ELR (cell line): ENCODE measurements at places on chromosomes 11 and 22.

DNA sequence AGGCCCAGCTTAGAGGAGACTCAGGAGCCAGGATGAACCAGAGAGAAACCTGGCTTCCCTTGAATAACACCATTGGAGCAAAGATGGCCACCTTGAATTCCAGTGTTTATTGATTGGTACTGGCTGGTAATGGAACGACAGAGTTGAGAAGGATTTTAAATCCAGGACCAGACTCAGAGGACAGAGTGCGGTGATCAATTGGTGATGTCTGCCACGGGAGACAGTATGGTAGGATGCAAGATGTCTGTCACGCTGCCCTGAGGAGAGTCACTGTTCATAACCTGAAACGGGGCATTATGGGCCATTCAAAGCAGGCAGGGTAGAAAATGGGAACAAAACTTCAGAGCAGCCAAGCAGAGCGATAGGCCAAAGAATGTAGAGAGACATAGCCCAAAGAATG, 55.4 kb upstream of the ISX start:
- no peak for DNase-seq

- peak; percentile 93 for DNase-seq
Measured at GRCh38 chr11:64181506-64182411, 4.2 kb upstream of the STIP1 start.

DNA sequence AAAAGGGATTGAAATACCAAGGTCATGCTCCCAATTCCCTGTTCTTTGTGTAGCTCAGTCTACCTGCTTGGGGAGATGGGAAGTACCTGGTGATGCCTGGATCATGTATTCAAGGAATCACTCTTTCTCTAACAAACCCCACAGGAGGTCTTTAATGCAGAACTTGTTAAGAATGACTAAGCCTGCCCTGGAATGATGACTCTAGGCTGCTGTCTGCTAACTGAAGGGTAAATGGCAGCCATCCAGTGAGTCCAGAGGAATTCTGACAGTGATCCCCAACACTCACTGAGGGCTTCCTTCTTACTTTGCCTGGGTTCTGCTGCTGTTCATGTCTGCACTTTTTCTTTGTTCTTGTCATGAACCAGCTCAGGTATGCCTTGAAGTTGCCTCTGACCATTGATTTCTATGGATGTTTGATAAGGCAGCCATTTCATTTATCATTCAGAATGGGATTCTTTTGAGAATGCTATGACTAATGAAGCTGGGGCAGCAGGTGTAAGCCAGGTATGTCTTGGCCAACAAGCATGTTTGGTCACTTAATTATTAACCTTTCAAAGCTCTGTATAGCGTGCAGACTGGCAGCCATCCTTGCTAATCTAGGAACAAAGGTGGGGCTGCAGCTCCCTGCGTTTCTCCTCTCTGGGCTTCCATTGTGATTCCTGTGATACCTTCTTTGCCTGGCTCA, 11.4 kb downstream of the PRSS23 start:
- DNase-seq: peak; percentile 85

GRCh38 chr11:128570632-128571031, 16.7 kb downstream of the ETS1 start:
- no peak for DNase-seq

- DNase-seq: no peak
Measured at GRCh38 chr11:121763526-121763925, 310.8 kb upstream of the SORL1-AS1 start.

DNA sequence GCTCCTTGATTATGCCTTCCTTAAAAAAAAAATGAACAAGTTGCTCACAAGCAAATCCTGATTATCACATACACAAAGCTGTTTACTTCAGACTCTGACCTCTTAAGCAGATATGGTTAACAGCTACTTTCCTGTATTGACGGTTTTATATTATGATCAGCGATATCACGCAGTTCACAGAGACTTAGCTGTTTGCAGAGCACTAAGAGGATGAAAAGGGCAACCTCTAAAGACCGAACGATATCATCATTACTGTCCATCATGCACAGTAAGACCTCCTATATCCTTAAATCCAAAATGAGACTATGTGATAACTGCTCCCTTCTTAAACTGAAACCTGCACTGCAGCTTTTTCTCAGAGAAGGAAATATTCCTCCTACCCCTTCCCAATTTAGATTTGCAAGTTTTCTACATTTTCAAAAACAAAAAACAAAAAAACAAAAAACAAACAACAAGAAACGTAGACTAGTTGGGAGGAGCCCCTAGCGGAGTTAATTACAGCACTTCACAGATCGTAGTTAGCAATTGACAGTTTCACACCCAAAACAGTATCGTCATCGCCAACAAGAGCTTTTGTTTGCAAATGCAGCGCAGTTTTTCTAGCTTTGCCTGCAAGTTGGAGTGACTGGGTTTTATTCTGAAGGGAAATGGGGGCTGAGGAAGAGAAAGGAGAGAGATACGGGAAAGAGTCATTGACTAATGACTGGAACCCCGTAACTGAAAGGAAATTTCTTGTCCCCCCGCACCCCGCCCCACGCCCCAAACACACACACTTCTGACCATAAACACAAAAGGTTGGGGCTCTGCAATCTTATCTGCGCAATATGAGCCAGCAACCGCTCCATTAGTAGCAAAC, 1.2 kb downstream of the DDX6 start:
- peak; percentile 36 for DNase-seq

DNA sequence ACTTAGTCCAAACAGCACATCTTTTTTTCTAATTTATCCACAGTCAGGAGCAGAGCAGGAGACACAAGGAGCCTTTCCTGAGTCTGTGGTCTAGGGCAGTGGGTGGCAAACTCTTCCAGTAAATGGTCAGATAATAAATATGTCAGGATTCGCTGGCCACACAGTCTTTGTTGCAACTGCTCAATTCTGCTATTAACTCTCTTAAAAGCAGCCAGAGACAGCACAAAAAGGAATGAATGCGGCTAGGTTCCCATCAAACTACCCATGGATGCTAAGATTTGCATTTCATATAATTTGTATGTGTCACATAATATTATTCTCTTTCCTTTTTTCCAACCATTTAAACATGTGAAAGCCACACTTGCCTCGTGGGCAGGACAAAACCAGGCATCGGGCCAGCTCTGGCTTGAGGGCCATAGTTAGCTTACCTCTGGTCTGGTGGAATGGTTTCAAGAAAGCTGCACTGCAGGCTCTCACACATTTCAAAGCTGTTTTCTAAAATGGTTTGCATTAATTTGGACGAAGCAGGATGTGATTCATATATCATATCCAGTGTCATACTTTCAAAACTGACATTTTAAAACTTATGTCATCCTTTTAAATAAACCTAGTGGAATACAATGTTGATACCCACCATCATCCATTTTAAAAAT, 64.7 kb upstream of the CD5 start:
- peak; percentile 20 for DNase-seq

GRCh38 chr11:116558504-116559211, 214.1 kb downstream of the BUD13 start:
- DNase-seq: peak; percentile 91

GRCh38 chr11:122563761-122564160, 91.8 kb upstream of the UBASH3B start:
- DNase-seq: no peak

GRCh38 chr11:35518766-35519165, 6.7 kb downstream of the PAMR1 start:
- DNase-seq: no peak

- peak; percentile 86 for DNase-seq
Measured at GRCh38 chr11:128759597-128759996, 65.7 kb downstream of the FLI1 start.

DNA sequence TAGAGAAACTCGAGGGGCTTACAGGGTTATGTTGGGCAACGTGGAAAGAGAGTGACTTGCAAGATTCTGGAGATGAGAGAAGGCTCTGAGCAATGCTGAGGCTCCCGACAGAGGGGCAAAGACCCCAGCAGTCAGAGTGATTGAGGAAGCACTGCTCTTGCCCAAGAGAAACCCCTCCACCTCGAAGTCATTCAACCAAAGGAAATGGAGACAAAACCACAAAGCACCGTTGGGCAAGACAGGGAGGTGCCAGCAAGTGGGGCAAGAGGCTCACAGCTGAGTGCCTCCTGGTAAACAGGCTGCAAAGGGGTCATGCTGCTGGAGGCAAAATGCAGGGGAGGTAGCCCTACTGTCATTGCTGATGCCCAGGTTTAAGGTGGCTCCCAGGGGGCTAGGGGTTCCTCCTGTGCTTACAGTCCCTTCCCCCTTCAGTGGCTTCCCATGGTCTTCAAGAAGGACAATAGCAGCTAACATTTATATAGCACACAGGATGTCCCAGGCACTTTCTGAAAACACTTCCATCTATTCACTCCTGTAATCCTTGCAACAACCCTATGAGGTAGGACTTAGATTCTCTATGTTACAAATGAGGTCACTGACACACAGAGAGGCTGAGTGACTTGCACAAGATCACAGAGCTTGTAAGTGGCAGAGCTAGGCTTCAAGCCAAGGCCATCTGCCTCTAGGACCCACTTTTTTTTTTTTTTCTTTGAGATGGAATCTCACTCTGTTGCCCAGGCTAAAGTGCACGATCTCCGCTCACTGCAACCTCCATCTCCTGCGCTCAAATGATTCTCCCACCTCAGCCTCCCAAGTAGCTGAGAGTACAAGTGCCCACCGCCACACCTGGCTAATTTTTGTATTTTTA, 18.1 kb upstream of the MYH9 start:
- peak; percentile 46 for DNase-seq

- peak; percentile 44 for DNase-seq
Measured at GRCh38 chr22:45686004-45686403, 14.4 kb downstream of the ATXN10 start.

DNA sequence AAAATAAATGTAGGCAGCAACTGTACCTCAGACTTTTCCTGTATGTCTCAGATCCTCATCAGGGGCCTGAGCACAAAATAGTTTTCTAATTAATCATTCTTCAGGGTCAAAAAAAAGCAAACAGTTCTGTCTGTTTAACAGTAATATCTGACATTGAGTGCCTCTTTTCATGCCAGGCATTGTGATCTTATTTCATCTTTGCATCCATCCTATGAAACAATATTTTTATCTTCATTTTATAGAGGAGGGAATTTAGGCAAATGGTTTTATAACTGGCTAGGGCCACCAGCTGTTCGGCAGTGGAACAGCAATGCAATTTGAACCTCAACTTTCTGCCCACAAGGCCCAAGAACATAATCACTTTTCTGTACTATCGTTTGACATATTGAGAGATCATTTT, 145.6 kb downstream of the WNT7B start:
- peak; percentile 74 for DNase-seq

DNA sequence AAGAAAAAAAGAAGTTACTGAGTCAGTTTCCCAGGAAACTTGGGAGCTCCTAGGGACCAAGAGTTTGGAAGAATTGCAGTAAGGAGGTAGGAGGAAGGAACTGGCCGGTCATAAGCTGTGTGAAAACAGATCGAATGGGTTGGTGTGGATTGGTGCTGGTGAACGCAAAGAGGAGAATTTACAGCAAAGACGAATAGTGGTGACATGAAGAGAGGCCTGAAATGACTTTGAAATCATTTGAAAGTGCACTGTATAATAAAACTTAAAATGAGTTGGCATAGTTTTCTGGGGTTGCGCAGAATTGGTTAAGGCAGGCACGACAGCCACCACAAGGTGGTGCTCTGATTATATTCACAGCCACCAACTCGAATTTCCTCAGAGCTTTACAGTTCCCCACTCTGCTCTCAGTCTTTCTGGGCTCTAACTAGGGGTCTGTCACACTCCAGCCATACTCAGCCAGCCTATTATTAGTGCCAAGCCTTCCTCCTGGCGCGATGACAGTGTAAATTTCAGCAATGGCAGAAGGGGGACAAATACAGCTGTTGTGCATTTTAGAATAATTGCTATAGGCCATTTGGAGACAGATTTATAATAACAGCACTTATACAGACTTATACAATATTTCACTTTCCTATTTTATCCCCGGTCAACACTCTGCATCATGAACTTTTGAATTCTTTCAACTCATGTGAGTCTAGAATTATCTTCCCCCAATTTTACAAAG, 8.3 kb upstream of the HTR3B start:
- peak; percentile 39 for DNase-seq

DNA sequence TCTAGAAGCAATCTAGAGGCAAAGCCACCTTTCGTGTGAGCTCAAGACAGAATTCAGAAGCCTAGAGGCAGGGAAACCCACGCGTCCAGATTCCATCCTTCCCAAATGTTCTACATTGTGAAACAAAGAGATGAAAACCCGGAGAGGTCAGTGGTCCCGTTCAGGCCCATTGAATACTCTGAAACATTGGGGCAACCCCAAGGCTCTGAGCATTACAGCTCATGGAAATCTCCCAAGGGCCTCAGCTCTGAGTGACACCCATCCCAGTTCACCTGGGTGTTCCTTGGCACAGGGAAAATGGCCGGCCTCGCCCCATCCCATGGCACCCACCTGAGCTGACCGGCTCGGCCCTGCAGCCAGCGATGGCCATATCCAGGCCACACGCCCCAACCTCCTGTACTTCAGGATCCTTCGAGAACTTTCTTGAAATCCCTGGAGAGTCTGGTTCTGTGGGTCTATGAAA, 128.6 kb upstream of the FGF3 start:
- no peak for DNase-seq

DNA sequence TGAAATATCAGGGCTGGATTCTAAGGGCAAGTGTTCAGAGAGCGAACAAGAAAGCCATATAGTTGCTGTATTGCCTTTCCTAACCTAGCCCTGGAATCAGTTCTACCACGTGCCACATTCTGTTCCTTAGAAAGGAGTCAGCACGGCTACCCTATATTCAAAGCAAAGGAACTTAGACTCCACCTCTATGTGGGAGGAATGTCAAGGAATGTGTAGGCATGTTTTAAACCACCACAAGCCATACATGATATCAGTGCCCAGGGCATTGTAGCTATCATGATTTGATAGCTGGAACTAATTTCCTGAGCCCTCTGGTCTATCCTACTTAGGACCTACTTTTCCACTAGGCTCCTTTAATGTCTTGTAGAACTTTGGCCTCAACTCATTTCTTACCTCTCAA, 2.5 kb upstream of the EIF4ENIF1 start:
- DNase-seq: no peak
